Fibroblast of the conjunctiva (primary cell): ENCODE measurements at places on chromosomes 2 and 18.

GRCh38 chr2:26529406-26530239, 51.7 kb upstream of the OTOF start:
- DNase-seq = no peak

GRCh38 chr2:15142069-15142689, 419.0 kb downstream of the NBAS start:
- no peak for DNase-seq

DNA sequence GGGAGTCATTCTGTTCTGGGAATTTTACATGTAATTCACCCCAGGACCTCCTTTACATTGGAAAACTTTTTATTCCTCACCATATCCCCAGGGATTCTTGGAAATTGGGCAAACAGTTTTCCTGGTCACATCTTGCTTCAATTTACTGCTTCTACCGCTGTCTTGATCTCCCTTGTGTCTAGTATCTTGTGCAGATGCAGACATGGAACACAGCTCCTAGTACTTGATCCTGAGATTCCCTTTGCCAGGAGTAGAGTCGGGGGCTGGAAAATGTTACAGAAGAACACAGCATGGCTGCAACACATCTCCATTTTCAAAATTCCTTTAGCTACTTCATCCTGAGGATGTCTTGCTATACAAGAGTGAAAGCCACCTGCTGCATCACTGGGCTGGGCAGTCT, 472.8 kb downstream of the PLCL1 start:
- DNase-seq = no peak

GRCh38 chr2:238892204-238892500, 44.3 kb downstream of the TWIST2 start:
- DNase-seq = no peak

DNA sequence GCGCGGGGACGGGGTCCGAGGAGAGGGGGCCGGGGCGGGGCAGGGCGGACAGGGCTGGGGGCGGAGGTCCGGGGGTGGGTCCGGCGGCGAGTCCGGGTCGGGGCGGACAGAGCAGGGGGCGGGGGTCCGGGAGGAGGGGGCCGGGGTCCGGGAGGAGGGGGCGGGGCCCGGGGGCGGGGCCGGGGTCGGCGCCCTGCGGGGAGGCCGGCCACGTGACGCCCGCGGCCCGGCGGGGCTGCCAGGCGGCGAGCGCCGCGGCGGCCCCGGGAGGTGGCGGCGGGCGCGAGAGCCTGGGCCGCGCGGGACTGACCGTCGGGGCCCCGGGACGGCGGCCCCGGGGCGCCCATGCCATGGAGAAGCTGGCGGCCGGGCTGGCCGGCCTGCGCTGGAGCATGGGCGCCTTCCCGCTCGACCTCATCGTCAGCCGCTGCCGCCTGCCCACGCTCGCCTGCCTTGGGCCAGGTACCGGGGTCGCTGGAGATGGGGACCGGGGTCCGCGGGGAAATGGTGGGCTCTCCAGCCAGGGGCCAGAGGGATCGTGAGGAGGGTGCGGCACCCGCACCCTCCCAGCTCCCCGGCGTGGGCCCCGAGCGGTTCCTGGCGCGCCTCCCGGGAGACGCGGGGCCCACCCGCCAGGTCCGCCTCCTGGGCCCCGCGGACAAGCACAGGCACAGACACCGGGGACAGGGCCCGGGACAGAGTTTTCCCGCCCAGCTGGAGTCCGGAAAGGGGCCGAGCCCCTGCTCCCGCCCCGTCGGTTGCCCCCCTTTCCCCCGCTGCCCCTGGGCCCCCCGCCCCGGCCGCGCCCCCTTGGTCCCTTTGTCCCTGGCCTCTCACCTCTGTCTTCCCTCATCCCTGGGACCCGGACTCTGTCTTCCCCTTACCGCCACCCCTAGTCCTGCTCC, at the start of gene GAREM2:
Gene GAREM2 (plus strand): TSS at position 218 of the 905 bp plus-strand sequence. CDS start 133 bp downstream, at position 351.
- DNase-seq = no peak

GRCh38 chr2:239819091-239819973, 205.8 kb downstream of the NDUFA10 start:
- DNase-seq = no peak

DNA sequence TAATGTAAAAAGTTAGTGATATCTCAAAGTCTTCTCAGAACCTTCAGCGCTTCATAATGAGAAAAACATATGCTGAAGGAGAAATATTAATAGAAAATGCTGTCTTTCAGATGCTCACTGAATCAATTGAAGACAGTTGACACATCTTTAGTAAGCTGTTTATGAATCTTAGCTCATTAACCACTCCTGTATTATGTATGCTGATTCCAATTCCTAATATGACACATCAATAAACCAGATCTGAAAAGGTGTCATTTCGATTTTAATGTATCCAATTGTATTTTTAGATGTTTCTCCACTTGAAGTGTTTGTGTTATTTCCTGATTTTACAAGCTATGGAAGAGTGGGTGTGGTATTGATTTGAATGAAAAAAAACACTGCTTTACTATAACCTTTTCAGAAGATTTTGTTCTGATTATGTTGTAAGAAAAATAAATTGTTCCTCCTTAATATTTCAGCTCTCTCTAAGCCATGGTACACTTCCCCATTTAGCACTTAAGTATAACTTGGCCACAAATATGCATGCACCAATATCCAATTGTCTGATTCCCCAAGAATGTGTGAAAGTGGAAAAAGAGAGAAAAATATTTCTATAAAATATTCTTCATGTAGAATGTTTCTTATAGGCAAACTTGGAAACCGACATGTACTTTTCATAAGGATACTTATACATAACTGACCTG, 569.8 kb downstream of the ARHGAP15 start:
- no peak for DNase-seq

- no peak for DNase-seq
Measured at GRCh38 chr2:67243919-67244318, 153.2 kb upstream of the ETAA1 start.

- no peak for DNase-seq
Measured at GRCh38 chr18:3932276-3932675, 482.3 kb downstream of the TGIF1 start.

DNA sequence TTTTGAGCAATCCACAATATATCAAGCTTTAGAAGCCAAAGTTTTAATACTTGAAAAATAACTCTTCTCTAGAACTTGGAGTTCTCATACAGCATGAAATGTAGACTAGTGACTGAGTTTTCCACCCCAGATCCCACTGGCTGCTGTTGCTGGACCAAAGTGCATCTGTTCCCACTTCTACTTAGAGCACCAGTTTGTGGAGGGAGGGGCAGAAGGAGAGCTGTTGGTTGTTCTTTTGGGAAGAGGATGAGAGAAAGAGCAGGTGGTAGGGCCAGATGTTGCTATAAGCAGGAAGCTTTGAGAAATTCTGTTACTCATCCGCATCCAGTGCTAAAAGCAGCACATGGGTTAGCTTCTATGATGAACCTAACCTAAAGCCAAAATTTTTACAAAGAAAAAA, 59.0 kb downstream of the MBD2 start:
- no peak for DNase-seq

DNA sequence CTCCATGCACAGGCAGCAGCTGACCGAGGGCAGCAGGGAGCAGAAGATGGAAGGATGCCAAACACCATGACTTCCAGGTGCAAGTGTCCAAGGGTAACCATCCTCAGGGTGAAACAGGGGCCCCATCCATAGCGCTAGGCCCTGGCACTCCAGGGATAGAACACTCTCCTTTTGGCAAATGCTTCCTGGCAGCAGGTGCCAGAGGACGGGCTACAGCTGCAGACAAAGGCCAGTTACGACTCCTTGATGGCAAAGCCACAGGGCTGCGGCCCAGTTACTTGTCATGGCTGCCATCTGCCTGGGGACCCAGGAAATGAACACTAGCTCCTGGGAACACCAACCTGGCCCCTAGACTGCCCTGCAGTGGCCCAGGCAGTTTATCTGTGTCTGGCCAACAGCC, 178.8 kb downstream of the TMEM163 start:
- DNase-seq = no peak

DNA sequence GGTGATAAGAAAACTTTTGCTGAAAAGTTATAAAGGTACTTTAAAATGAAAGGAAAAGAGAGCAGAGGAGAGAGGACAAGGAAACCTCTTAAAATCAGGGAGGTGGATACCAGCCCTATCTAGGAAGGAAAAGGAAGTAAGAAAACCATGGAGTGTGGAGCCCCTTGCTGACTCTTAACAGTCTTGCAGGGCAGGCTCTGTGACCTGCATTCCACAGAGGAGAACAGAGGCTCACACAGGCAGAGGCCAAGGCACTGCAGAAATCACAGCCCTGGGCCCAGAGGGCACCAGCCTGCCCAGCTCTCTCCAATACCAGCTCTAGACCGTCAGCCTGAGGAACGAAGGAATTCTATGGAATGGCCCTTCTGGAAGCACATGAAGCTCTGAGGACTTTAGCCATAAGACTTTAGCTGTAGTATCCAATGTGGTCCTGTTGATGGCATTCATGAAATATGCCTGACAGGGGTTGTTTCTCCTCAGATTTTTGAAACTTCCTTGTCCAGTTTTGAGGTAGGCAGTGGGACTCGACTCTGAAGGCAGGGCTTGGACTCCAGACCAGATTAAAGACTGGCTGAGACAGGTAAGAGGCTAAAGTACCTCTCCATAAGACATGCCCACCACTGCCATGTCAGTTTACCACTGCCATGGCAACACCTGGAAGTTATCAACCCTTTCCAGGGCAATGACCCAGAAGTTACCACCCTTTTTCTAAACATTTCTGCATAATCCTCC, 216.3 kb downstream of the ANAPC1 start:
- DNase-seq = peak; percentile 69

- peak; percentile 71 for DNase-seq
Measured at GRCh38 chr2:31384351-31384750, 30.2 kb downstream of the XDH start.

DNA sequence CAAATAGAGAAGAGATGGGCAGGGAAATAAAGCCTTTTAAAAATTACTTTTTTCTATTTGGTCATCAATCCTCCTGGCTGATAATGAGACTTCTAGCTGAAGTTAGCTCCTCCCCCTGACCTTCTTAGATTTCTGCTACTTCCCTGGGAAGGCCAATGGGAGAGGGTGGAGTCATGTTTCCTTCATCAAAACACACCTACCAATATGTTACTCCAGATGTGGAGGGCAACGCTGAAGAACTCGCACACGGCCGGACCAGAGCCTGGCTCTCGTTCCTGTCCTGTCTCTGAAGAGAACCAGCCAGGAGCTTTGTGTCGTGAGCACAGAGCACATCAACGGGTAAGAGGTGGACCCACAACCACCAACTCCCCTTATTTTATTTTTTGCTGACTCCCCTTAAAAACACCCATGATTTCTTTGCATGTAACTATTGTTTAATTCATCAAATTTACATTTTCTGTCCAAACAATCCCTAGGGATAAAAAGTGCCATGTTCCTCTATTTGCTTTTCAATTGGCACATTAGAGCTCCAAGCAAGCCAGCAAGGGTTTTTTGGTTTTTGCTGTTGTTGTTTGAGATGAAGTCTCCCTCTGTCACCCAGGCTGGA, 94.9 kb downstream of the ADD2 start:
- DNase-seq = no peak

DNA sequence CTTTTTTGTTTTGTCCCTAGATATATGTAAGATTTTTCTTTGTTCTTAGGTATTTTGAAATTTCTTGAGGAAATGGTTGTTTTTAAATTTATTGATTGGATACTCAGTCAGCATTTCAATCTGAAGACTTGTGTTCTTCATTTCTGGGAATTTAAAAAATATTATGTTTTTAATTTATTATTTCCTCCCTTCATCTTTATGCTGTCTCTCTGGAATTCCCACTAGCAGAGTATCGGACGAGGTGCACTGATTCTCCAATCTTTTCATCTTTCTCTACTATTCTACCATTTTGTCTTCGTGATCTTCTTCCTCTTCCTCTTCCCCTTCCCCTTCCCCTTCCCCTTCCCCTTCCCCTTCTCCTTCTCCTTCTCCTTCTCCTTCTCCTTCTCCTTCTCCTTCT, 12.3 kb downstream of the SCTR start:
- no peak for DNase-seq

DNA sequence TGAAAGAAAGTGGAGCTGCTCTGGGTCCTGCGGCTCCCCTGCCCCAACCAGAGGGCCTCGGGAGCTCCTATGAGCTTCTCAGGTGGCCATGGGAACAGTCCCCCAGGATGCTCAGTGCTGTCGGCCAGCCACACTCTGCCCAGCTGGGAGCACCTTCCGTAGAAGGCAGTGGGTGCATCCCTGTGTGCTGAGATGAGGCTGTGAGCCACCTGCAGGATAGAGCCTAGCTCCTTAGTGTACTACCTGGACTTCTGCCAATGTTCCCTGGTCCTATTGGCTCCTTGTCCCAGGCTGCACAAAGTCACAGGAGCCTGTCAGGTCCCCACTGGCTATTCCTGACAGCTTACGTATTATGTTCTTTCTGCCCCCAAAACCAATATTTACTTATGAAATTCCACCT, 16.1 kb downstream of the PRELID3A start:
- no peak for DNase-seq

DNA sequence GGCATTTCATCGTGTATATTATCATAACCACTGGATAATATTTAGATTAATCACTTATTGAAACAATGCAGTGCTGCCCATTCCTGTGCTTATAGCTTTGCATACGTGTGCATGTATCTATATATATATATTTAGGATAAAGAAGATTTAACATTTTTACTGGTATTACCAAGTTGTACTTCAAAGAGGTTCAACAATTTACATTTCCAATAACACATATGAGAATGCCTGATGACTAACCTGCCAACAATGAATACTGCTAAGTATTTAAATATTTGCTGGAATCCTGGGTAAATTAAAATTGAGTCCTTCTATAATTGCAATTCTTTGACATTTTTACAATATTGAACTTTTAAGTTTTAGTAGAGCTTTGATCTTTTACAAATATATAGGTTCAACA, 111.4 kb downstream of the SLC39A10 start:
- no peak for DNase-seq

- no peak for DNase-seq
Measured at GRCh38 chr2:205932861-205933260, 153.1 kb downstream of the INO80D start.

DNA sequence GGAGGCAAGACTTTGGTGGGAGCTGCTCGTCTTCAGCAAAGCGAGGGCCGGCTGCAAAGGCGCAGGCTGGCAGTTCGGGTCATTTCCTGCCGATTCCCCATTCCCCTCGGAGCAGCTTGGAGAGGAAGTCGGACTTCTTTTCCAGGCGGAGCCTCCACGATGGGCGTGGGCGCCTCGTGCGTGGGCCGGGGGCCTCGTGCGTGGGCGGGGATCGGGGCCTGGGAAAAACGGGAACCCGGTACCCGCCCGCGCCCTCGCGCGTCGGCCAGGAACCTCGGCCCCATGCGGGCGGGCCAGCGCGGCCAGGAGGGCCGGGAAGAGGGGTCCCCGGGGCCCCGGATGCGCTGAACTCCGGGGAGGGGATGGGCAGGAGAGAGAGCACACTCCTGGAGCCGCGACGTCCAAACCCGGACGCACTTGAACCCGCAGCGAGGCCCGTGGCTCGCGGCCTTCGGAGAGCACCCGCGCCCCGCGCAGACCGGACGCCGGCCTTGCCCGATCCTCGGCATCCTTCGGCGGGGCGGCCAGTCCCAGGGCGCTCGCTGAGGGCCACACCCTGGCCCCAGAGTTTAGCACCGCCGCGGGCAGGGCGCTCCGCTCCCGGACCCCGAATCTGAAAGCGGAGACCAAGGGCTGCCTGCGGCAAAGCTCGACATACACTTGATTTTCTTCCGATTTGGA, 368.4 kb downstream of the MTX2 start:
- DNase-seq = no peak

GRCh38 chr2:132581991-132582738, 87.8 kb downstream of the LYPD1 start:
- DNase-seq = no peak
